Esophagus muscularis mucosa (tissue), 4 donors: ENCODE measurements at places on chromosomes 11 and 22. TPM values are rescaled to one million over a fixed set of nuclear protein-coding genes. Genes with fewer than 3 reads are reported as not detected.

Gene SLC43A3
- total RNA-seq: 64.8 TPM

Gene CRYBB1
- not detected for total RNA-seq

Gene OR51B4
- not detected for total RNA-seq

DNA sequence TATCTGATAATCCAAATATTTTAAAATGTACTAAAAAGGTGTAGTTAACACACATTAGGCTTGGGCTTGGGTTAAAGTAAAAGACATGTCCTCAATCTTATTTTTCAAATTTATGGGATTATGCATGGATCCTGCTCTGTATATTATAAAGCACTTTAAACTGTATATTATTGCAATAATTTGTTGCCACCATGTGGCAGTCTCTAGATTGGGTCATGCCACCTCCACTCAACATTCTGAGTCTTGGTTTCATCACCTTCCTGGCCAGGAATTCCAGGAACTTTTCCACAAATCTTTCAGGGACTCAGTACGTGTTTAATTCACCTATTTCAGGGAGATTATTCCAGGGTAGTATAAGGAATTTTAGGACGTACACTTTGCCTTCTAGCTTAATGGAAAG is 695.5 kb downstream of the FAM181B start:
- no peak for DNase-seq

DNA sequence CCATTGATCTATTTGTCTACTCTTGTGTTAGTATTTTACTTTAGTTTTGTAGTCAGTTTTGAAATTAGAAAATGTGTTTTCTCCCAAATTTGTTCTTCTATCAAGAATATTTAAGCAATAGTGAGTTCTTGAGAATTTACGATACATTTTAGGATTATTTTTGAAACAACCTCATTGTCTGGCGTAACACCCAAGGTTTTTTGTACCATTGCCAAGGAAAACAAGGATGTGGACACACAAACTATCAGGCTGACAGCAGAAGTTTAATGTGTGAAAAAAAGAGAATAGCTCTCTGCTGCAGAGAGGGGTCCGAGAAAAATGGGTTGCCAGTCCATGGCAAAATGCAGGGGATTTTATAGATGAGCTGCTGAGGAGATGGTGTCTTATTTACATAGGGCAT is 865.1 kb upstream of the CNTN5 start:
- DNase-seq: no peak

DNA sequence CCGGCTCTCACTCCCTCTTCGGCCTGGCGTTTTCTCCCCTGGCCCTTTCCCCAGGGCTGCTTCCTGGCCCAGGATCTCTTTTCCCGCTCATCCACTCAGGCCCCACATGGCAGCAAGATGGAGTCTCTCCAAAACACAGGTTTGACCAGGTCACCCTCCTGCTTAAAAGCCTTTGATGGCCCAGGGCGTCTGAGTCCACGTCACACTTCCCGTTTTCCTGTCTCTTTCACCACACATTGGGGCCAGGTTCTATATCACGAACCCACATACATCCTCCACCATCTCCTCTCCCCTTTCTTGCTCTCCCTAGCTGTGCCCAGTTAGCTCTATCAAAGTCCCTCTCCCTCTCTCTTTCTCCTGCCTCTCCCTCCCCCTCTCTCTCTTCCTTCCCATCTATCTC is 7.8 kb upstream of the LRRC32 start:
- DNase-seq: no peak

DNA sequence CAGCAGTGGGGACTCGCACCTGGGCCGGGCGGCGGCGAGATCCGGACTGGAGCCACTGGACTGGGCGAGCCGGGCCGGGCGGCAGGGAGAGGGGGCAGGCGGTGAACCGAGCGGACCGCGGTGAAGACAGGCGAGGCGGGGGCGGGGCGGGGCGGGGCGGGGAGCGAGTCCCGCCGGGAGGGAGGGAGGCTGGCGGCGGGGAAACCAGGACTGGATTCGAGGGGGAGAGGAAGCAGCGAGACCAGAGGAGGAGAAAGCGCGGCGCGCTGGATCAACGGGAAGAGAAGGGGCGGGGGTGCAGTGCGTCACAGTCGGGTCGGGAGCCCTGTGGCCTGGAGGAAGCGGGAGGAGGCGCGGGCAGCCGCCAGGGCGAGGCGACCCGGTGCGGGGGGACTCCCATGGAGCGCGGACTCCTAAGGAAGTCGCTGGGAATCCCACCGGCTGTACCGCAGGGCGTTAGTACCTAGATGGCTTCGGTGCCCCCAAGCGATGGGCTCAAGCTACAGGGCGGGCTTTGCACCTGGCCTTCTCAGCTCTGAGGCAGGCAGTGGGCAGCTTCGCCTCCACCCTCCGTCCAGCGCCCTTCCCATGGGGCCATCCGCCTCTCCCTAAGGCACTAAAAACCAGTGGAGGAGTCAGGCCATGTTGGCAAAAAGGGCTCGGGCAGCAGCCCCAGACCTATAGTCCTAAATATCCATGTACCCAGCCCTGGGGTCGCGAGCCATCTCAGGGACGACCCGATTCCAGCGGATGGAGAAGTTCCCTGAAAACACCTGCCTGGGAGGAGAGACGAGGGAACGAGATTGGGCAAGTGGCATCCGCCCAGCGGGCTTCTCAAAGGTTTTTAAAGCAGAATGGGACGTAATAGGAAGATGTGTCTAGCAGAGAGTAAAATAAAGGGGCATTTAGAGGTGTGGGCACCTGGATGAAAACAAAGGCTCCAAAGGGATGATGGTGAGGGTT is at the start of gene TMEM121B:
TMEM121B (minus strand) TSS at position 128 of the 963 bp plus-strand sequence. CDS start 233 bp downstream, outside the sequence.
- no peak for DNase-seq

DNA sequence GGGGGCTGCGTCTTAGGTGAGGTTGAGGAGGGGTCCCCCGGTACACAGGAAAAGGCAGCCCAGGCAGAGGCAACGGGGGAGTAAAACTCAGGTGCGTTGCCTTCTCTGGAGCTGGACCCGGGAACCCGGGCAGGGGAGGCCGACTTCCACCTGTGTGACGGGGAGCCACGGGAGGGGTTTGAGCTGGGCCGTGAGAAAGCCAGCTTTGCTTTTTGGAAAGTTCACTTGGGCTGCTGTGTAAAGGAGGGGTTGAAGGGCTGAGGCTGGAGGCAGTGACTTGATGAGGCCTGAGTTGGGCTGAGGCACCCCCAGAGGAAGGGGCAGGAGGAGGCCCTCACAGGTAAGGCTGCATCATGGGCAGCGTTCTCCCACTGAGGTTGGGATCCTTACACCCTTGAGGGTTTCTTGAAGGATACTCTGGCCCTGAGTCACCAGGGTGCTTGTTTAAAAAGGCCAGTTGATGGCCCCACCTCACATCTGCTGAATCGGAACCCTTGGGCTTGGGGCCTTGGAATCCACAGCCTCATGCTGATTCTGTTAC is 47.2 kb downstream of the CHRDL2 start:
- DNase-seq: no peak

GRCh38 chr11:122261546-122261945 is 145.5 kb upstream of the BLID start:
- no peak for DNase-seq

GRCh38 chr11:87574193-87574592 is 536.5 kb downstream of the TMEM135 start:
- no peak for DNase-seq

GRCh38 chr11:63445720-63446119 is 45.2 kb downstream of the PLAAT5 start:
- no peak for DNase-seq

DNA sequence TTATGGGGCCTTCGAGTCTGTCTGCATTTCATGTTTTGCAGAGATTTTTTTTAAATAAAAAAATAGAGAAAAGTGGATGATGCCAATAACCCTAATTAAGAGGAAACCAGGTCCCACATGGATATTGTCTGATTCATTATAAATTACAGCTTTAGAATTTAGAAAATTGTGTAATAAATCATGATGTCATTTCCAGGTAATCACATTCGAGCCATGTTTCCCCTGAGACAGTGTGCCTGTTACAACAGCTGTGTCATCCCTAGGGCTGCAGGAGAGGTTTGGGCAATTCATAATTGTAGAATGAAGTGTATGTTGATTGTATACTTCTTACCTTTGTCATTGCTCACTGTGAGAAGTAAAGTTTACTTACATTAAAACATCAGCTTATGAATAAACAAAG is 38.3 kb downstream of the NCAM1 start:
- DNase-seq: no peak
